Muscle of arm (tissue), 14 donors: ENCODE measurements at places on chromosomes 16 and 17. TPM values are rescaled to one million over a fixed set of nuclear protein-coding genes. Genes with fewer than 3 reads are reported as not detected.

GRCh38 chr16:12951392-12951791 is 50.0 kb downstream of the SHISA9 start:
- no peak for DNase-seq

GRCh38 chr17:43769859-43770258 is 8.9 kb downstream of the DUSP3 start:
- no peak for DNase-seq

- no peak for DNase-seq
Measured at GRCh38 chr16:82088483-82088882, 53.4 kb downstream of the HSD17B2 start.

Gene VTN
- not detected for polyA plus RNA-seq
